ENCODE measurements at places on chromosomes 16 and 17.

DNA sequence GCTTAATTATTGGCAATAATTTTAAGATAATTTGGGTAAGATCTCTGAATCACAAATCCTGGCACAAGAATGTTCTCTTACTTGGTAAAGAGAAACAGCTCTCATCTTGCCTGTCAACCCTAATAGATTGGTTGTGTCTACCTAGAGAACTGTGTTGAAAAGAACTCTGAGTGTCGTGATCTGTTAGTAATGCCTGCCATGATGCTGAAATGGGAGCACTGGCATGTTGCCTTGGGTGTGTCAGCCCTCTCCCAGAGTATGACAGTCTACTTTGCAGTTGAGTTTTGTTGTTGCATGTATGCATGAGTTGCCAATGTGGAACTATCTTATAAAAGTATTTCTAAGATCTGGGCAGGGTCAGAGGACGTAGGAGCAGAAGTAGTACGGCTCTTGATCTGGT lies 221.4 kb downstream of the MAF start:
- DNase-seq, result no peak

DNA sequence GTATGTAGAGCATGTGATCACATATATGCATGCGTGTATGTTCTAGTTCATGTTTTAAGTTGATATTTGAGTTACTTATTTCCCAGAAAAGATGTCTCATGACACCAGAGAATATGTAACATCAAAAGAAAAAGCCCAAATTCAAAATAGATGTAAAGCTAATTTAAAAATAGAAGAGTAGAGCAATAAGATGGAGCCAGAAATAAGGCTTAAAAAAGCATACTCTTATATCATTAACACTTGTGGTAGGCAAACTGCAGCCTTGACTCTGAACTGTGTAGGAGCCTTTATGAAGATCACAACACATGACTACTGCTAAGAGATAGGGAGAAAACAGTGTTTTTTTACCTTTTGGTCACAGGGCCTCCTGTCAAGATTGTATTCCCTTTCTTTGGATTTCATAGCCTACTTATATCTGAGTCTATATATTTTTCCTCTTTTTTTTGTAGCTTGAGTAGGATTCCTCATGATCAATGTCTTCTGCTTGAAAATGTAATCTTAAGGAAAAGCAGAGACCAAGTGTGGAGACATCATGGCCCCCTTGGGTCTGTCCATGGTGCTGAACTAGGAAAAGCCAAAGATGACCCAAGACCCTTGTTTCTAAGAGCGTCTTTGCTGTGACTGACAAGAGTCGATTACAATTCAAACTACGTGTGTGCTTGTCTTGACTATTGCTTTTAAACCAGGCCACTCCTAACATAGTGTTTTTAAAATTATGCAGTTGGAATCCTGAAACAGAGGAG lies 390.4 kb downstream of the SHISA9 start:
- no peak for DNase-seq

DNA sequence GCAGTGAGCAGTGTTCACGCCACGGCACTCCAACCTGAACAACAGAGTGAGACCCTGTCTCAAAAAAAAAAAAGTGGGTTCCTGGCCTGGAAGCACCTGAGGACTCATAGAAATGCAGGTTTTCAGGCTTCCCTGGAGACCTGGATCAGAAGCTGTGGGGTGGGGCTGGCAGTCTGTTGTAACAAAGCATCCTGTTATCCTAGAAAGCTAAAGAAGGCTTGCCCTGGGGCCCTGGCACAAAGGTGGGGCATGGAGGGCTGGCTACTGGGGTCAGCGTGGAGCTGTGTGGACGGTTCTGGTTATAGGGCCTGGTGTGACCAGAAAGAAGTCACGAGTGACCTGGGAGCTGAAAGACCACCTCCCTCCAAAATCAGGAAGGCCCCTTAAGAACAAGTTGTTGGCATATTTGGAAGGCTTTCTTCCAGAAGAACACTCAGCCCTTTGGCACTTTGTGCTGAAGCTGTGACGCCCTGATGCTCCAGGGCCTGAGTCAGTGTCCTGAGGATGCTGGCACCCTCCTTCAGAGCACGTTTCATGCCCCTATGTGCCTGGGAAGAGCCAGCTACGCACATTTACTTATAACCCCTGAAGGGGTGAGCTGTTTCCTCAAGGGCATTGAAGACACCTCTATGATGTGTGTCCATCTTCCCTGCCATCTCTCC lies 6.2 kb downstream of the CRISPLD2 start:
- DNase-seq, result no peak

DNA sequence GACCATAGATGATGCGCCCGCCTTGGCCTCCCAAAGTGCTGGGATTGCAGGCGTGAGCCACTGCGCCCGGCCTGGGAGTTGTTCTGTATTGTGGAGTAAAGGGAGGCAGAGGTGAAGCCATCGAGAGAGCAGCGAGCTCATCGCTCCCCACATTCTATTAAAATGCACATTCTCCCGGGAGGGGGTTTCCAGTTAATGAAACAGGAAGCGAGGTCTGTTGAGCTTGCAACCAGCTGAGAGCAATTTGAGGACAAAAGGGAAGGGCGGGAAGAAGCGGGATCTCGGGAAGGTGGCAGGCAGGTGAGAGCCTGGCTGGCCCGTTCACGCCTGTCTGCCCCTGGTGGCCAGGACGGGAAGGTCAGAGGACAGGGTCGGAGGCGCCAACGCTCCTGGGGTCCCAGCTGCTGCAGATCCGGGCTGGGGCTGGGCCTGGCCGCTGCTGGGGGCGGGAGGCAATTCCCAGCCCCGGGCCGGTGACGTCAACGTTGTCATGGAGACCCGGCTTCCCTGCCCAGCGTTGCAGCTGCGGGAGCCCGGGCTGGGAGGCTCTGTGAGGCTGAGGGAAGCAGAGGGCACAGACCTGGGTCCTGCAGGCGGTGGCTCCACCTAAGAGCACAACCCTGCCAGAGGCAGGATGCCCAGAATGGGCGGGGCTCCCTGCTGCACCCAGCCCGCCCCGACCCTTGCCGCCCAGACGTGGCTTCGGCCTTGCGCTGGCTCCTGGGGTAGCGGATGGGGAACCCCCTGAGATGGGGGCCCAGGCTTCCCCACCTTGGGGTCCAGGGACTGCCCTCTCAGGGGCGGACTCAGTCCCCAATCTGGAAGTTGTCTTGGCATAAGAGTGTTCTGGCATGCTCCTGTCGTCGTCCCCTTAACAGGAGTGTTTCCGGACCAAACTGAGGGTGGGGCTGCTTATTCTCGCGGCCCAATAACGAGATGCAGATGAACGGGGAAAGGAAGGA lies 48.7 kb upstream of the PLCG2 start:
- DNase-seq, result peak; percentile 91

GRCh38 chr16:63922560-63922959 lies 1199.3 kb downstream of the CDH11 start:
- DNase-seq, result no peak

GRCh38 chr17:2564877-2565276 lies 28.6 kb upstream of the PAFAH1B1 start:
- no peak for DNase-seq

All from NCI-H82 (cell line).